NCI-H526 (cell line): ENCODE measurements at places on chromosomes 2 and 18.

DNA sequence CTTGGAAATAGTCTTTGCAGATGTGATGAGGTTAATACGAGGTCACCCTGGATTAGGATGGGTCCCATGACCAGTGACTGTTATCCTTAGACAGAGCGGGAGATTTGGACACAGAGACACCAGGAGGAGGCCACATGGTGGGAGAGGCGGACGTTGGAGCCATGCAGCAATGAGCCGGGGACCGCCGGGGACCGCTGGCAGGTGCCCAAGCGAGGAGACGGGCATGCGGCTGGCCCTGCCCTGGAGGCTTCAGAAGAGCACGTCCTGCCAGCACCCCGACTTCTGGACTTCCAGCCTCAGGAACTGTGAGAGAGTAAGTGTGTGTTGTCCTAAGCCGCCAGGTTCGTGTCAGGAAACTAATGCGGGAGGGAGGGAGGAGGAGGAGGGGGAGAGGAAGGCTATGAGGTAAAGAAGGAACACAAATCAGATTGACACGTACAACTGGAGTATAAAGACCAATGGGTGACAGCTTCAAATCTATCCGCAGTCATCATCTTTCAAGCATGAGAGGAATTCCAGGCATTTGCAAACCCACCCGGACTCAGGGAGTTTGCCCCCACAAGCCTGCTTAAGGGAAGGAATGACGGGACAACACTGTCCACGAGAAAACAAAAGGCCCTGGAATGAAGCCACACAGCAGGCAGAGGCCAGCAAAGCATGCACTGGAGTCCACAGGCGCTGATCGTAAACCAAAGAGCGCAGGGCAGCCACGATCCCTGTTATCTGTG lies 11.6 kb upstream of the BOK start:
- DNase-seq: no peak

DNA sequence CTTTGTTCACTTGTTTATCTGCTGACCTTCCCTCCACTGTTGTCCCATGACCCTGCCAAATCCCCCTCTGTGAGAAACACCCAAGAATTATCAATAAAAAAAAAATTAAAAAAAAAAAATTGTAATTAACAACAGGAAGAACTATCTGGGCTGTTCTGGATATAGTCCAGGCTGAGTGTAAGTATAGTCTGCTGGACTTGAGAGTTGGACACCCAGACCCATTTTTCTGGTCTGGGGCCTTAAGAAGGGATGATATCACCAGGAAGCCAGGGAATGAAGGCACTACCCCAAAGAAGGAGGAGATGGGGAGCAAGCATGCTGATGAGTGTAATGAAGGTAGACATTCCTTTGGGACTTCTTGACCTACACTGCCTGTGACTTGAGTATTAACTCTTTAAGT lies 72.1 kb upstream of the ZFP36L2 start:
- no peak for DNase-seq

DNA sequence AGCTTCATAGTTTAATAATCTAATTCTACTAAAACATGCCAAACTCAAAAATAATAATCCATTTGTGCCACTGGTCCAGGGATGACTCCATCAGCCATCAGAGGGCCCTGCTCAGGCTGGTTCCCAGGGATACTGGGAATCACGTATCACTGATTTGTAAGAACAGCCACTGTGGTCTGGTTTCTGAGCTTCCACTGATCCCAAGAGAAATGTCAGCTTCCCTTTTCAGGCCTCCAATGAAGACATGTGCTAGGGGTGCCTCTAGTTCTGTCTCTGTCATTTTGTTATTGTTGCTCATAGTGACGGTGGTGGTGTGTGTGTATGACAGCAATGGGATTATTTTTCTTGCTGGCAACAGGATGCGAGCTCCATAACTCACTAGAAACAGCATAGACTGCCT lies 83.2 kb downstream of the CELF4 start:
- DNase-seq: no peak

DNA sequence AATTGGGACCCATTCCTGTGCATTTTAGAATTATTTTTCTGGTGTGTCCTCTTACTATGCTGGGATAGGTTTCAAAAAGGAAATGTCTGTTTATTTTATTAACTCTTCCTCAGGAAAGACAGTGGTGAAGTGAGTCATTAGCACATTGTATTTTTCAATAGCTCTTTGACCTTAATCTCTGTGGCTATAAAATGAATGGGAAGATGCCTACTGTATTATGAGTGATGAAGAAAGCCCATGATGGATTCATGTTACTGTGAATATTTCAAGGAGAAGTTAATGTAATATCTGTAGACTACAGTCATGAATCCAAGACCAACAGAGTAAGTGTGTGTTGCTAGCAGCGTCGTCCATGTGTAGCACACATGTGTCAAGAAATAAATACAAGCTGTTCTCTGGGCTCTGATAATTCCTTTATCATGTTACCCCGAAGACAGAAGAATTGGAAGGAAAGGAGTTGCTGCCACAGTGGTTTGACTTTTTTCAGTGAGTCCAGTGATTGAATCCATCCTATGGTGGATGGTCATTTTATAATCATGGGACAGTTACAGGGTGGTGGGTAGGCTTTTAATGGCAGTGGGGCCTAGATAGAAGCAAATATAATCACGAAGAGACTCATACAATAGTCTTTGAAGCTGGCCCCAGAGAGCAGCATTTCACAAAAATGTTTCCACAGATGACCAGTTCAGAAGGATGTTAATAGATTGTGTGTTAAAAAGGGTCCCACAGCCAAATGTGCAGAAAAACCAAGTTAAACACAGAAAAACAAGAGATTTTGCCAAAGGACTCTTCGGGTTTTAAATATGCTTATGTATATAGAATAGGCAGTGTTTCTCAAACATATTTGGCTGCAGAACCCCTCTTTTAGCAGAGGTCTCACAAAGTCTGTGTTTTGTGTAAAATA lies 239.7 kb upstream of the RASGRP3 start:
- DNase-seq: no peak

DNA sequence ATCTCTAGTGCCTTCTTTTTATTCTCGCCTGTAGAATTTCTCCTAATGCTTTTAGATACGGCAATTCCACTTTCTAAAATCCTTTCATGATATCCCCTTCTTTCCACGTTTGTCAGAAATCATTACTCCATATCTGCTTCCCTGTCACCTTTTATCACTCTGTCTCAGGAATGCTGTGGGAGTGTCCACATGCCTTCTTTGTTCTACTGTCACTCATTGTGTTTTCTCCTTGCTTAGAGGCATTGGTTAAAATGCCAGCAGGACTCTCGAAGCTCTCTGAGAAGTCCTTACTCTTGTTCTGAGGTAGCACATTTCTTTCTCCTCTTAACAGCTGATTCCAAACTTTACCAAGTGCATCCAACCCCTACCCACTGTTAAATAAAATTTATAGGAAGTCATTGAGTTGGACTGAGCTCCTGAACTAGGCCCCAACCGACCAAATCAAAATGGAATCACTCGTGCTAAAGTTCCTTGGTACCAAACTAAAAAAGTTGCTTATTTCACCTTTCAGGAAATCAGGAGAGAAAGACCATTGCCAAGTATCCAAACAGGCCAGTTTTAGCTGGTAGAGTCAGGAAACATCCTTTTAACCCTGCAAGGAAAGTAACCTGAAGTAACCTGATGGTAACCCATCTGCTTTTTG lies 10.6 kb upstream of the GALNT5 start:
- DNase-seq: no peak
